Urinary bladder (tissue), 4 donors: ENCODE measurements at places on chromosomes 7 and 10.

DNA sequence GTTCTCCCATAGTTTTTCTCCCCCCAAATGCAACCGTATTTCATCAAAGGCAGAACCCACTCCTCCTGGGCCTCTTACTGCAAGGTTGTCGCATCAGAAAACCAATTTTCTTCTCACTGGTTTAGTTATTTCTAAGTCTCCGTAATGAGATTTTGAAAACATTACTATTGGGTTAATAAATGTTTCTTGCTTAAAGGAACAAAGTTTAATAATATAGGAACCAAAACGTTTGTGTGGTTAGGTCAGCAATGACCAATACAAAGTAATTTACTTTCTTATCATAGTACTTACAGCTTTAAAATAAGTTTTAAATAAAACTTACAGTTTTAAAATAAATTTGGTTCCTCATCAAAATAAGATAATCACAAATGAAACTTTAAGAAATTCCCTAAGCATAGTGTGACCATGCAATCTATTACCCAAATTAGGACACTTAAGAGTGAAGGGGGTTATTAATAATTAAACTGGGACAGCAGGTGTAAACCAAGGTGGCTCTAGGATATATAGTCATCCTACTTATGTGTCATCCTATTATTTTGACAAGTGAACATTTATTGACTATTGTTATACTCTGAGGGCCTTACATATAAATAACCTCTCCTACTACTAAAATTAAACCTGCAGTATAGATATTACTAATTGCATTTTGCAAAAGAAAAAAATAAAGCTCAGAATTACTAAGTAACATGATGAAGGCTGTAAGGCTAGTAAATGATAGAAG lies 415.4 kb upstream of the LRRN3 start:
- DNase-seq: no peak

DNA sequence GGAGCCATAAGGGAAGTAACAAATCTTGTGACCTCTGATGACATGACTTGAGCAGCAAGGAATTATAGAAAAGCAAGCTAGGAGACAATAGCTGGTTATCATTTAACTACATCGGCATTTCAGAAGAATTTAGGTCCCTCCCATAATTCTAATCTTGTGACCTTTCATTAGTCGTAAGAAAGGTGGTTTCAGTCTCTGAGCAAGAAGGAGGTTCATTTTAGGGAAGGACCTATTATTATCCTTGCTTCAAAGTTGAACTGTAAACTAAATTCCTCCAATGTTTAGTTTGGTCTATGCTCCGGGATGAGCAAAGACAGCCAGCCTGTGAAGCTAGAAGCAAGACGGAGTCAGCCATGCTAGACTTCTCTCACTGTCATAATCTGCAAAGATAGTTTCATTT lies 159.6 kb downstream of the SLC16A9 start:
- no peak for DNase-seq

DNA sequence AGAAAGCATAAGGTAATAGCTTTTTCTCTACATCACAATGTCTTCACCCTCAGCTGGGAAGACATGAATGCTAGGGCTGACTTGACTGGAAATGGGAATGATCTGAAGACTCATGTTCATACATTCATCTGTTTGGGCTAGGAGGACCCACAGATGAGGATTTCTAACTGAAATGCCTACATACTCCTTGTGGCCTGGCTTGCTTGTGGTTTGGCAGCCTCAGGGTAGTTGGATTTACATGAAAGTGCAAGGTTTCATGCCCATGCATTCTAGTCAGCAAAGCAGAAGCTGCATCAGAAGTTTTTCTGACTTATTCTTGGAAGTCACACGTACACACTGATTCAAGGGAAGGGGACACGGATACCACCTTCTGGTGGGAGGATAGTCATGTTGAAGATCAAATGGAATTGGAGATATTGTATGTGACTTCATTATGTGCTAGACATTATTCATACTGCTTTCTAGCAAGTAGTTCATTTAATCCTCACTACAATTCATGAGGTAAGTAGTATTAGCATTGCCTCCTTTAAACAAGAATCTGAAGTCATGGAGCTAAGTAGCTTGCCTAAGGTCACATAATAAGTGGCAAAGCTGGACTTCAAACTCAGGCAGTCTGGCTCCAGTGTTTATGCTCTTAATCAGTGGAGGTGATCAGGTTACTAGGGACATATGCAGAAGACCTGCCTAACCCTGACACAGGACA lies 957.0 kb downstream of the LRMDA start:
- DNase-seq: no peak

DNA sequence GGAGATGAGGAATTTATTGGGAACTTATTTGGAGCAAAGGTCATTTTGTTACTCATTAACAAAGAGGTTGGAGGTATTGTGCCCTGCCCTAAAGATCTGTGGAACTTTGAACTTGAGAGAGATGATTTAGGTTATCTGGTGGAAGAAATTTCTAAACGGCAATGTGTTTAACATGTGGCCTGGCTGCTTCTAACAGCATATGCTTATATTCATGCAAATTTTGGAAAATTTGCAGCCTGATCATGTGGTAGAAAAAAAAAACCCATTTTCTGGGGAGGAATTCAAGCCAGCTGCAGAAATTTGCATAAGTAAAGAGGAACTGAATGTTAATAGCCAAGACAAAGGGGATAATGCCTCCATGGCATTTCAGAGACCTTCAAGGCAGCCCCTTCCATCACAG lies 10.7 kb upstream of the PANK1 start:
- DNase-seq: no peak
